Transverse colon (tissue), 4 donors: ENCODE measurements at places on chromosomes 1 and 21. TPM values are rescaled to one million over a fixed set of nuclear protein-coding genes. Genes with fewer than 3 reads are reported as not detected.

DNA sequence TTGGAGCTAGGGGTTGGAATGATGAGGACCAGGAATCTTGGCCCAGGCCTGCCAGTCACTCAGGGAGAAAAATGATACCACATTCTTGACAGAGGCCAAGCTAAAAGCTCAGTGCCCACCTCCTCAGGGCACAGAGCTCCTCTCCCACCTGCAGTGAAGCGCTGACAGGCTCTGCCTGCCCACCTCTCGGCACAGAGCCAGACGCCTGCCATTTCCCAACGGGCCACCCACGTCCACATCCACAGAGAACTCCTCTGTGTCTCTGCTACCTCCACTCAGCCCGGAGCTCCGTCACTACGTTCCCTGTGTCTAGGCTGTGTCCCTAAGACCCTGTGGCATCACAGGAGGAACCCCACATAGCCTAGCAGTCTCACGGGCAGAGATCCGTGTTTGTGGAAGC, 60.8 kb downstream of the MRPL37 start:
- DNase-seq = no peak
- H3K27ac ChIP-seq = no peak overlapping the region
- no peaks in the 10 kb centered on the region for H3K27me3 ChIP-seq
- no peaks in the 10 kb centered on the region for H3K36me3 ChIP-seq
- H3K4me3 ChIP-seq = no peak overlapping the region

WNT2B gene
- total RNA-seq = 17.3 TPM

CELA3B gene
- not detected for total RNA-seq

CD34 gene
- total RNA-seq = 85.2 TPM

SPATA21 gene
- total RNA-seq = not detected

DNA sequence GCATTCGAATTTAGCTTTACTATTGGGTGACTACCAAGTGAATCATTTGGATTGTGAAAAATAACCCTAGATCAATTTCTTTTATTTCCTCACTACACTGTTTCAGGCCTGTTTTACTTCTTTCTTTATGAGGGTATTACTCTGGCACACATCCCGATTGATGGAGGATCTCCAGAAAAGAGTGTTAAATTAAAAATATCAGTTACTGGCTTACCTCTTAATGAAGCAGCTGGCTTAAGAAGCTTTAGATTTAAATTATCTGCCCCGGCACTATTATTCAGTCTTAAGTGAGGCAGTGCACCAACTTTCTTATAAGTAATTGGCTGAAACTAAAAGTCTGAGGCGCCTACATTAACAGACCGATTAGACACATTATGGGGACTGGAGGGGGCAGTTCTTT, 1097.4 kb downstream of the TTLL7 start:
- H3K4me3 ChIP-seq = no peak overlapping the region
- no peak overlapping the region for H3K27ac ChIP-seq
- no peaks in the 10 kb centered on the region for H3K27me3 ChIP-seq
- H3K4me1 ChIP-seq = no peaks in the 10 kb centered on the region
- H3K36me3 ChIP-seq = no peaks in the 10 kb centered on the region

- no peaks in the 10 kb centered on the region for H3K27me3 ChIP-seq
- no peaks in the 10 kb centered on the region for H3K36me3 ChIP-seq
- no peak overlapping the region for H3K4me3 ChIP-seq
- DNase-seq = no peak
- no peak overlapping the region for H3K27ac ChIP-seq
Observed at GRCh38 chr1:7401814-7402547, 369.1 kb upstream of the VAMP3 start.

OR10Z1 gene
- total RNA-seq = not detected

PLA2G4A gene
- 7.8 TPM for total RNA-seq

DNA sequence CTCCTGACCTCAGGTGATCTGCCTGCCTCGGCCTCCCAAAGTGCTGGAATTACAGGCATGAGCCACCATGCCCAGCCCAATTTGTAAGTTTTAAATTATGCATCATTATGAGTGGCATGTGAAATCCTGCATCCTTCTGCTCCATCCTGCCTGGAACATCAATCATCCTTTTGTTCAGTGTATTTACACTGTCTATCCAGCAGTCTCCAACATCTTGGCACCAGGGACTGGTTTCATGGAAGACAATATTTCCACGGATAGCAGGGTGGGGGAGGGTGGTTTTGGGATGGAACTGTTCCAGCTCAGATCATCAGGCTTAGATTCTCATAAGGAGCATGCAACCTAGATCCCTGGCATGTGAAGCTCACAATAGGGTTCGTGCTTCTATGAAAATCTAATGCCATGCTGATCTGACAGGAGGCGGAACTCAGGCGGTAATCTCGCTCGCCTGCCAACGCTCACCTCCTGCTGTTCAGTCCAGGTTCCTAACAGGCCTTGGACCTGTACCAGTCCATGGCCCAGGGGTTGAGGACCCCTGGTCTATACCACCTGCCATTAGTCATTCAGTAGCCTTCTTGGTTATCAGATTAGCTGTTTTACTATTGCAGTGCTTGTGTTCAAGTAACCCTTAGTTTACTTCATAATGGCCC, 22.2 kb upstream of the TCEA3 start:
- H3K4me1 ChIP-seq = peaks cover 12% of the 10 kb centered on the region
- no peak for DNase-seq

GRCh38 chr1:178503849-178504248, 7.1 kb upstream of the CLEC20A start:
- no peak overlapping the region for H3K27ac ChIP-seq
- H3K4me1 ChIP-seq = no peaks in the 10 kb centered on the region
- H3K27me3 ChIP-seq = no peaks in the 10 kb centered on the region
- no peak for DNase-seq

DNA sequence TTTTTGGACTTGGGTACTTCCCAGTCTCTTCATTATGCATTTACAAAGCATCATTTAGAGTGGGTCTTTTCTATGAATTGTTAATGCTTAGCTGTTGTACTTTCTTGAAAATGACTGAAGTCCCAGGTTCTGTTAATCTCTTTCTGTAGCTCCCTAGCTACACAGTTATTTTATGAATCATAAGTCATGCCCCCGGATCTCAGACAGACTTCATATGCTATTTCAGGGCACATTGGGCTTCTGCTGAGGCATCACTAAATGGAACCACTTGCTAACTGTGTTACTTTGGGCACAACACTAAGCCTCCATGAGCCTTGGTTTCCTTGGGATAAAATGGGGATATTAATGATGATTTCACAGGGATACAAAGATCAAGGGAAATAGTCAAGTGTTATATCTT, 55.5 kb upstream of the RBM15 start:
- no peak overlapping the region for H3K27ac ChIP-seq
- DNase-seq = no peak
- no peaks in the 10 kb centered on the region for H3K36me3 ChIP-seq
- no peak overlapping the region for H3K4me3 ChIP-seq

DNA sequence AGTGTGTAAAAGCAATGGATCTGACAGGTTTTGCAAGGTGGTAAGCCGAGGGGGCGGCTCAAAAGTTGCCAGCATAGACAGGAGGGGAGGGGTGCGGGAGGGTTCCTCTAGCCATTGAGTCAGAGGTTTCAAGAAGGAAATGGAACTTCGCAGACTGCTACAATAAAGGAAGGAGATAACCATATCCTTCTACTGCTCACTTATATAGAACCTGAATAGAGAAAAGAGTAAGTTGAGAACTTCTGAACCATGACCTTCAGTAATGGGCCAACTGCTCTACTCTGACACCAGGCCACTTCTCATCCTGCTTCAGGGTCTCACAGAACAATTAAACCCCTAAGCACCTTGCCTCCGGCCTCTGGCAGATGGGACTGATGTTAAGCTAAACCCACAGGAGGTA, 26.3 kb upstream of the BCAR3 start:
- H3K4me3 ChIP-seq = no peak overlapping the region
- no peak overlapping the region for H3K27ac ChIP-seq

TGFB2 gene
- total RNA-seq = 0.41 TPM

GRCh38 chr1:116806245-116806644, 52.0 kb downstream of the CD2 start:
- no peak for DNase-seq
- H3K27ac ChIP-seq = no peak overlapping the region
- H3K27me3 ChIP-seq = no peaks in the 10 kb centered on the region
- no peaks in the 10 kb centered on the region for H3K4me1 ChIP-seq
- H3K36me3 ChIP-seq = no peaks in the 10 kb centered on the region

- no peaks in the 10 kb centered on the region for H3K27me3 ChIP-seq
- DNase-seq = no peak
- H3K36me3 ChIP-seq = no peaks in the 10 kb centered on the region
- no peaks in the 10 kb centered on the region for H3K4me1 ChIP-seq
- H3K4me3 ChIP-seq = no peak overlapping the region
Observed at GRCh38 chr1:176837708-176838107, 326.8 kb downstream of the ASTN1 start.

DNA sequence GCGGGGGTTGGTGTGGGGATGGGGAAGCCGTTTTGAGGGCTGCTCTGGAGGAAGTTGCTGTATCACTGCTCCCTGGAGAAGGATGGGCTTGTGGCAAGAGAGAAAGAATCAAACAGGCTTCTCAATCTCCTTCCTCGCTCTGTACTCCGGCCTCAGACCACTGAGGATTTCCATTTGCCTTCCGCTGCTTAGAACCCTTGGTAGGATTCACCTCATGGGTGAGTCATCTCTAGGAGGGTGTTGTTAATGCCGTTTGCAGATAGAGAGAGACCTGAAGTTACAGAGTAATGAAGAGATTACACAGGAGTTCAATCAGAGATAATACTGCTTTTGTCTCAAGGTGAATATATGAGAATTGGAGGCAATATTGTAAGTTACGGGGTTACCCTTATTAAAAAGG, 15.3 kb downstream of the SLC35F3 start:
- H3K36me3 ChIP-seq = no peaks in the 10 kb centered on the region
- no peaks in the 10 kb centered on the region for H3K4me1 ChIP-seq
- no peak for DNase-seq
- no peaks in the 10 kb centered on the region for H3K27me3 ChIP-seq
- H3K4me3 ChIP-seq = no peak overlapping the region

- no peak overlapping the region for H3K4me3 ChIP-seq
- no peaks in the 10 kb centered on the region for H3K36me3 ChIP-seq
- H3K27me3 ChIP-seq = no peaks in the 10 kb centered on the region
- peak; percentile 62 for DNase-seq
- peak overlapping the region; percentile 74 for H3K27ac ChIP-seq
Observed at GRCh38 chr1:181043025-181043888, 9.5 kb downstream of the MR1 start.

DNA sequence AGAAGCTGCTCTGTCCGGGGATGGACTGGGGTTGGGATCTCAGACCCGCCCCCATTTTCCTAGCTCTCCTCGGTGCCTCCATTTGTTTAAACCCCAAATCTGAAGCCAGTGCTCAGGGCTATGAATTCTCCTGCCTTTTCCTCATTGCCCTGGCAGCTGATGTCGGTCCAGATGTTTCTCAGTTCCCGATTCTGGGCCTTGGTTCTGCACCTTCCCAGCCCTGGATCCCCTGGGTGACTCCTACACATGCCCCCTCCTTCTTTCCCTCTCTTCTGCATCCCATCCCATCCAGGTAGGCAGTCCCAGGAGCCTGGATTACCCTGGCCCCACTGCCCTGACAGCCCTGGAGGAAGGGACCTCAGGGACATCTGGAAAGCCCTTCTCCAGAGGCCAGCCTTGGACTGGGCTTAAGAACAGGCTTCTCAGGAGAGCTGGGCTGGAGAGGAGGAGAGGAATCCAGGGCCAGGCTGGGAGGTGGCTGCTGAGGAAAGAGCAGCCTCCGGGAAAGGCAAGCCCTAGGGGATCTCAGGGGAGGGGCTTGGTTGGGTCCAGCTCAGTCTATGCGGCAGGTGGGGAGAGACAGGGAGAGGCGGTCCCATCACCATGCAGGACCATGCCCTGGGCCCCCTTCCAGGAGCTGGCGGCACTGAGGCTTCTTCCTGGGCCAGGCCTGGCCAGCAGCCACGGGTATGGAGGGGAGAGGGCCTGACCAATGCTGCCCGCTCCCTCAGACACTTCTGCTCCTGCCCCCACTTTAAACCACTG, 6.8 kb upstream of the EPS8L3 start:
- H3K36me3 ChIP-seq = no peaks in the 10 kb centered on the region
- H3K27ac ChIP-seq = no peak overlapping the region
- no peaks in the 10 kb centered on the region for H3K27me3 ChIP-seq
- H3K4me3 ChIP-seq = no peak overlapping the region
- peaks cover 2% of the 10 kb centered on the region for H3K4me1 ChIP-seq
- peak; percentile 6 for DNase-seq

OR6K3 gene
- total RNA-seq = not detected

FCMR gene
- total RNA-seq = 51.6 TPM

GRCh38 chr1:166322470-166322869, 155.7 kb upstream of the FAM78B start:
- H3K27ac ChIP-seq = no peak overlapping the region
- no peaks in the 10 kb centered on the region for H3K27me3 ChIP-seq
- no peak for DNase-seq
- no peaks in the 10 kb centered on the region for H3K4me1 ChIP-seq
- H3K4me3 ChIP-seq = no peak overlapping the region
- no peaks in the 10 kb centered on the region for H3K36me3 ChIP-seq

RNU1-2 gene
- under 0.01 TPM for total RNA-seq

DNA sequence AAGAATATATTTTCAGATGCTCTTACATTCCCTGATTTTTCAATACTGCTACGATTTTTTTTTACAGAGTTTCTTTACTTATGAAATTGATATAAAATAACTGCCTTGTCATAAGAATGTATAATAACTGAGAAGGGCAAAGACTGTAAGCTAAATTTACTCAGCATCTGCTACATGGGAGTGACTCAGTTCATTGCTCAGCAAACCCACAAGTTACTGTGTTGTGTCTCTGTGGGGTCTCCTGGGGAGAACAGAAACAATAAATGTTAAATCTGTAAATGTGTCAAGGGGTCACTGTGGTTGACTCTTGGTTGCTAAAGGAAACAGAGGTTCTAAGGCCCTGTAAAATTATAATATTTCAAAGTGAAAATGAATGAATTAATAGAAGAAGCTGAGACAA, 210.3 kb upstream of the CACYBP start:
- H3K27ac ChIP-seq = no peak overlapping the region
- H3K4me1 ChIP-seq = no peaks in the 10 kb centered on the region
- H3K27me3 ChIP-seq = no peaks in the 10 kb centered on the region
- DNase-seq = no peak
- no peak overlapping the region for H3K4me3 ChIP-seq
- H3K36me3 ChIP-seq = no peaks in the 10 kb centered on the region

SHISAL2A gene
- 8.2 TPM for total RNA-seq

DNA sequence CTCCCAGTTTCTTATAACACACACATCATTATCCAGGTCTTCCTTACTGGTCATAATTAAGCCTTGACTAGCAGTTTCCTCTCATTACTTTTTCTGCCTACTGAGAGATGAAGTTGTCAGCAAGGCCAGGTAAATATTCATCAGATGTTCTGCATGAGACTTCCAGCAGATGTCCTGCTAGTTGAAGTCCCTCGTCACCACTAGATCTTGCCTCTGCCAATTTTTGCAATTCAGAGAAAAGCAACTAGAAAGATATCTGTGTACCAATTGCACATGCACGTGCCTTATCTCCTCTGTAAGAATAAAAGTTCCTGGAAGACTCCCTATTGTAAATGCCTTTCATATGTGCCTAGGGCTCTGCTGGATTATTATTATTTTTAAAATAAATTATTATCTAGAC, 18.3 kb downstream of the ACKR1 start:
- H3K27ac ChIP-seq = no peak overlapping the region
- H3K27me3 ChIP-seq = peaks cover 3% of the 10 kb centered on the region
- no peak overlapping the region for H3K4me3 ChIP-seq
- no peak for DNase-seq
- H3K36me3 ChIP-seq = no peaks in the 10 kb centered on the region

SLC16A1 gene
- 87.2 TPM for total RNA-seq

GRCh38 chr1:4344065-4344732, 310.2 kb upstream of the AJAP1 start:
- no peak overlapping the region for H3K4me3 ChIP-seq
- H3K36me3 ChIP-seq = no peaks in the 10 kb centered on the region
- DNase-seq = no peak
- no peak overlapping the region for H3K27ac ChIP-seq

- H3K4me3 ChIP-seq = no peak overlapping the region
- H3K4me1 ChIP-seq = peaks cover 27% of the 10 kb centered on the region
- DNase-seq = peak; percentile 83
Observed at GRCh38 chr21:43884012-43884860, 19.2 kb downstream of the AGPAT3 start.
